NCI-H1092 treated with DMSO at 0.1 percent for 48 hours (cell line): ENCODE measurements at places on chromosomes 3 and 15.

DNA sequence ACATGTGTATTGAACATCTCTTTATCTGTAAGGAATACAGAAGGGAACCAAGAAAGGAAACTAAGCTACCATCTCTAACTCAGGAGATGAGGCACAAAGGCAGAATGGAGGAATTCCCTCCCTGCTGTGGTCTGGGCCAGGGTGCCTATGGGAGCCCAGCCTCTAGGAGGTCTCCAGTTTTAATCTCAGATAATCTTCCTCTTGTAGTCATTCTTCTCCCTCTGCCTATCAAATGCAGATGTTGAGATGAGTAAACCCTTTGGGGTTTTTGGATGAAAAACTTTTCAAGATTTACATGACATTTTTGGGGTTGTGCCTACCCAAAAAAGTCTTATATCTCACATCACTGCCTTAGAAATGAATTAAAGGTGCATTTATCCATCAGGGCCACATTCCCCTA, 23.3 kb downstream of the SCG5 start:
- no peak for DNase-seq

GRCh38 chr15:89112341-89112971, 24.2 kb downstream of the ABHD2 start:
- DNase-seq, result no peak

DNA sequence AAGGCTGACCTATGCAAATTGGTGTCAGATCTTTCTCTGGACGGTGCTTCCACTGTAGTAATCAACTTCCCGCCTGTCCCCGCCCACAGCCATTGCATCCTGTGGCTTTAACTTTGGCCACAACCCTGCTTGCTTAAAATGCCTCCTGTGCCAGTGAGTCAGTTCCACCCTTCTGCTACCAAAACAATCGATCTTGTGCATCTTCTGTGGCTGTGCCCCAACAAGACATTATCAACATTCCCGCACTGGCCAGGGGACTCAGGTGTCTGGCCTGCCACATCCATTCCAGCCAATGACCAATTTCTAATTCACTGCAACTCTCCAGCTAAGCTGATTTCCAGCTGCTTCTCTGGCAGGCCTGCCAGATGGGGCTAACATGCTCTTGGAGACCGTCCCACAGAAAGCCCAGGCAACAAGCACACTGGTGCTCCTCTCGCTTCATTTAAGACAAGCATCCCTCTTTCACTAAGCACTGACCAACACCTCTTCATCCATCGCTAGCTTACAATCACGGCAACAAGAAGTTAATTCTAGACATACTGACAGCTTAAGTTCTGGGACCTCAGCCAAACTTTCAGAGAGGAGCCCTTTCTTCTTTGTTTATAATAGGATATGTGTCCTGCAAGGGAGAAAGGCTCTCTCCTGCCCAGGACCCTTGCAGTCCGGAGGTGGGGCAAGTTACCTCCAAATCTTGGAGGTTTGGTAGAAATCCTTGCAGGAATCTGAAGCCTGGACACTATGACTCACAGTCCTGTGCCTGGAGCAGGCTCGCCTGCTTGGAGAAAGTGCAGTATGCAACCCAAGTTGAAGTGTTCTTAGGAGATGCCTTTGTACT, 6.7 kb downstream of the CA12 start:
- DNase-seq, result peak; percentile 11

DNA sequence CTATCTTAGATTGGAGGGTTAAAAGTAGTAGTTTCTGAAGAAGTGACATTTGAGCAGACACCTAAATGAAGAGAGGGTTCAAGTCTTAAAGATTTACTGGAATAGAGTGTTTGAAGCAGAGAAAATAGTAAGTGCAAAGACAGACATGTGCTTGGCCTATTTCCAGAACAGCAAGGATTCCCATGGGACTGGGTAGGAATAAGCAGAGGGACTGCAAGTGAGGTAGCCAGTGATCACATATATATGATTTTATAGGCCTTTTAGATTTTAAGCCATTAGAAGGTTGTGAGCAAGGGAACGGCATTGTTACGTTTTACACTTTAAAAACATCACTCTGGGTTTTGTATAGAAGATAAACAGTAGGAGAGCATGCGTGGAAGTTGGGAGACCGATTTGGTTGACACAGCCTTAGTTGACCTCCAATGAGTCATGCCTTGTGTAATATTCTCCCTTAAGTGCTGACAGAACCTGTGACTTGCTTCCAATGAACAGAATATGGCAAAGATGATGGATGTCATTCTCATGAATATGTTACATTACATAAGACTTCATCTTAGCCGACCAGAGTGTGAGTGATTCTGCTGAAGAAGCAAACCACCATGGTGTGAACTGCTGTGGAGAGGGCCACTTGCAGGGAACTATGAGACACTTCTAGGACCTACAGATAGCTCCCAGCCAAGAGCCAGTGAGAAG, 37.1 kb upstream of the SLC4A7 start:
- no peak for DNase-seq

- DNase-seq, result no peak
Observed at GRCh38 chr15:80902298-80902801, 87.3 kb downstream of the MESD start.

GRCh38 chr3:169965562-169966427, 812 bp upstream of the SEC62 start:
- no peak for DNase-seq

DNA sequence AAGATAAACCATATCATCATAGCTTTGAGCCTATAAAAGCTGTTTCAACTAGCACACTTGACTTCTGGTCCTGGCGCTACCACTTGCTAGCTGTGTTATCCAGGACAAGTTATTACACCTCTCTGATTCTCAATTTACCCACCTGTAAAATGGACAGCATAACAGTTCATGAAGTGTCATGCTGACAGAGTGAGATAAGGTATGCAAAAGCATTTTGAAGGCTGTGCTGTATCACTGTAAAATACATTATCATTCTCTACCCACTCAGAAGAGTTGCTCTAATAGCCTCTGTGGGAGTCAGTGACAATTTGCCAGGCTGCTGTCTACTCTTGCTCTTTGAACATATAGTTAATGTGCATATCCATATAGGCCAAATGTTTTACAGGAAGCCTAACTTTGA, 93.0 kb downstream of the SSR3 start:
- no peak for DNase-seq

GRCh38 chr3:73597476-73597875, 27.3 kb downstream of the PDZRN3 start:
- DNase-seq, result no peak

- peak; percentile 44 for DNase-seq
Observed at GRCh38 chr3:132399054-132399929, 18.0 kb upstream of the DNAJC13 start.

GRCh38 chr3:197949191-197949777, 706 bp upstream of the RPL35A start:
- DNase-seq, result no peak
